ENCODE measurements at places on chromosomes 4 and X.
A peak's percentile ranks its signal among the peaks of the same experiment; 100 is the strongest.

DNA sequence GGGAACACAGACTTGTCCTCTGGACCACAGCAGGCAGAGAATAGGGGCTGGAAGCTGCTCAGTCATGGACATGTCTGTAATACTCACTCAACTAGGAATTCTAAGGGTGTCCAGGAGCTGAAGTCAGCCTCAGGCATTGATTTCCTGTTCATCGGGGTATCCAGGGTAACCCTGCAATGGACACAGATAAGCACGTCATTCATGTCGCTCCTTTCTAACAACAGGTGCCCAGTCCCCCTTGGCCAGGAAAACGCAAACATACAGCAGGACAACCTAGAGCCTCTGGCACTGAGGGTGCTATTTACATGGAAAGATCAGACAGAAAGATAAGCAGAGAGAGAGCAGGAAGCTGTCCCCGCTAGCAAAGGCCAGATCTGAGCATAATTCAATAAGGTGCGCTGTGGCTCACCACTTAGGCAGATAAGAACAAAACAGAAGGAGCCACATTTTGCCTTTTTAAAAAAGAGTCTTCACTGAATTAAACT lies 21.3 kb downstream of the QDPR start:
- DNase-seq: no peak

- no peak for DNase-seq
Measured at GRCh38 chrX:85012098-85012497, 8.4 kb downstream of the APOOL start.

DNA sequence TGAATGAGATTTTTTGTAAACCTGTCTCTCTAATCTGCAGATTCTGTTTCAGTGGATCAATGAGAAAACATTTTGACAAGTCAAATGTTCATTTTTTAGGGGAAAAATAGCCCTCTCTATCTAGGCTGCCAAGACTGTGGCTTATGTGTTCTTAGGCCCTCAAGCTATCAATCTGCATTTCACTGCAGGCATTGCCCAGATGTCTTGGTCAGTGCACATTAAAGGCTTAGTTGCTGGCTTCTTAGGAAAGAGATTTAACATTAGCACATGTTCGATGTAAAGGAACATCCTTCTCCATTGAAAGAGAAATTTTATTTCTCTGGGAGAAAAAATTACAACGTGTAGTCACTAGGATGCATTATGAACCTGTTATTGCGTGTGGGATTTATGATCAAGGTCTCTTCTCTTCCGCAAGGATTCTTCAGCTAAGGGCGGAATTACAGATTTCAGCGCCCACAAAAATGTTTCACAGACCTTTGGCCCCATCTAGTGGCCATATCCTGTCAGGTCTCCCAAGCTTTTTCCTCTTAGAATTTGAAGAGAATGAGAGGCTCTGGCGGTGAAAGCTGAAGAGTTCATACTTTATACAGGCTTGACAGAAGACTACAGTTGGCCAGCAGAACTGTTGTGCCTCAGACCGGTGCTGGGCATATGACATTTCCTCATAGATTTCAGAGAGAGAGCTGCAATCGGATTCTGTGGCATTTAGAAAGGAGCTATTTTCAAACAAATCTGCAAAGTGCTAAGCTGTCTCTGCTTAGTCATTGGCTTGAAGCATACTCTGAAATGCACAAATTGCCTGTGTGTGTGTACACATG lies 144.6 kb upstream of the NOCT start:
- peak; percentile 69 for DNase-seq

DNA sequence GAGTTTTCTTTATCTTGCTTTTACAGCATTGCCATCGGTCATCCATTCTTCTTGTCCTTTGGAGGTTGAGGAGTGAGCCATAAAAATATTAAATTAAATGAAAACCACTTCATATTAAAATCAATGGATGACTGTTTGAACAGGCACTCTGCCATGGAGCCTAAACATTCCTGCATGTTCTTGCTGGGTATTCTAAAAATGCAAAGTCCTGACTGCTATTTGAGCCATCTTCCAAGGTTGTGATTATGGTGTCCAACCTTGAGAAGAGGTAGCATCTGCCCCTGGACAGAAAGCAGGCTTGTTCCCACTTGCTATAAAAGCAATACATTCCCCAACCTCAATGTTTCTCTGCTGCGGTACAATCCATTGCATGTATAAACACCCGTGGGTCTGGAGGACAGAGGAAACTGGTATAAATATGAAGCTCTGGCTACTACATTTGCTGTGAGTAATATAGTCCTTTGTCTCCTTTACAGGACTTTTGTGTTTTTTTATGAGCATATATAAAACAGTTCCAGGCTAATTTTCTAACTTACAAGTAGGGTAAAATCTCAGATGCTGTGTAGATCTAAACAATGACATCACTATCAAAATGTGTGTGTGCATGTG lies 70.9 kb upstream of the FAT4 start:
- DNase-seq: no peak

- no peak for DNase-seq
Measured at GRCh38 chr4:148330161-148330560, 112.1 kb downstream of the NR3C2 start.

DNA sequence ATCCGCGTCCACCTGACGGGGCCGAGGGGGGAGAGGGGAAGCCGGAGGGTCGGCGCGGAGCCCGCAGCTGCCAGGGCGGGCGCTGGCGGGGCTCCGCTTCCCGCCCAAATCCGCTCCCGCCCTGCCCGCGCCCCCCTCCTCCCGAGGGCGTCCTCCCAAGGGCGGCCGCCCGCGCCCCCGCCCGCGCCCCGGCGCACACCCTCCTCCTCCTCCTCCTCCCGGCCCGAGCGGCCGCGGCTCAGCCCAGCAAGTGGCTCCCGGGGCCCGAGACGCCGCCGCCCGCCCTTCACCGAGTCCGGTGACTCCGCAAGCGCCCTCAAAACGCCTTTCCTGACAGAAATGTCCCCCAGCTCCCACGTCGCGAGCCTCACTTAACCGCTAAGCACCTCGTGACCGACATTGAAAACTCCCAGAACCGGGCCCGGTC lies 487 bp downstream of the HMGB2 start:
- DNase-seq: no peak
